ENCODE measurements at places on chromosomes 5 and 9.

GRCh38 chr5:177222269-177222668 is 81.2 kb downstream of the RAB24 start:
- no peak for DNase-seq

DNA sequence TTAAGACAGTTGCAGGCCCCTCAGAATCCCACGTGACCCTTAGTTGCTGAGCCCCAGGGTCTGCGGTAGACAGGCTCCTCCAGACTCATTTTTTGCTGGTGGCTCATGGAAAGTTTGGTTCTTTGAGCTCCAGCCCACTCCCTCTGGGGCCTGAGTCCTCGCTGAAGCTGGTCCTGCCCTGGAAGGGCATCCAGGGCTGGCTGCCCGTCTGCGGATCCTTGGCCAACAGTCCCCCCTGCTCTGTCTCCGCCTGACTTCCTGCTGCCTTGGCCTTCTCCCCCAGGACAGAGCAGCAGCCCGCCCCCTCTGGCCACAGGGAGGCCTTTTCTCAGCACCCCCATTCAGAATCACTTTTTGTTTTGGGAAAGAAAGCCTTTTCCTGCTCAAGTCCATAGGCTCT is 24.4 kb downstream of the SLC6A7 start:
- no peak for DNase-seq

GRCh38 chr5:72225741-72226140 is 94.3 kb downstream of the MRPS27 start:
- DNase-seq, result no peak

GRCh38 chr5:38450627-38451026 is 105.8 kb downstream of the LIFR start:
- no peak for DNase-seq

DNA sequence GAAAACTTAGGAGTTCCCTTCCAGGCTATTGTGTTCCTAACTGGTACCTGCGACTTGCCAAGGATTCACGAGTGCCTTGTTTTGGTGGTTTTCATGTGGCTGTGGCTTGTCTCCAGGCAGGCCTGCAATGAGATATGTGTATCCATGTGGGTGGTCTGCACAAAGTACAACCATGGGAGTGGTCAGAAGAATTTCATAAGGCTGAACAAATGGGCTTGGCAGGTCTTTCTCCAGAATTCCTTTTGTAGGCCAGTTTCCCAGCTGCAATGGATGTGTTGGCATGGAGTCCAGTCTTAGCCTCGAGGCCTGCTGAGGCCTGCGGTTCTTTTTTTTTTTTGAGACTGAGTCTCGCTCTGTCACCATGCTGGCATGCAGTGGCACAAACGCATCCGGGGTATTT is 28.8 kb upstream of the MELK start:
- DNase-seq, result no peak

DNA sequence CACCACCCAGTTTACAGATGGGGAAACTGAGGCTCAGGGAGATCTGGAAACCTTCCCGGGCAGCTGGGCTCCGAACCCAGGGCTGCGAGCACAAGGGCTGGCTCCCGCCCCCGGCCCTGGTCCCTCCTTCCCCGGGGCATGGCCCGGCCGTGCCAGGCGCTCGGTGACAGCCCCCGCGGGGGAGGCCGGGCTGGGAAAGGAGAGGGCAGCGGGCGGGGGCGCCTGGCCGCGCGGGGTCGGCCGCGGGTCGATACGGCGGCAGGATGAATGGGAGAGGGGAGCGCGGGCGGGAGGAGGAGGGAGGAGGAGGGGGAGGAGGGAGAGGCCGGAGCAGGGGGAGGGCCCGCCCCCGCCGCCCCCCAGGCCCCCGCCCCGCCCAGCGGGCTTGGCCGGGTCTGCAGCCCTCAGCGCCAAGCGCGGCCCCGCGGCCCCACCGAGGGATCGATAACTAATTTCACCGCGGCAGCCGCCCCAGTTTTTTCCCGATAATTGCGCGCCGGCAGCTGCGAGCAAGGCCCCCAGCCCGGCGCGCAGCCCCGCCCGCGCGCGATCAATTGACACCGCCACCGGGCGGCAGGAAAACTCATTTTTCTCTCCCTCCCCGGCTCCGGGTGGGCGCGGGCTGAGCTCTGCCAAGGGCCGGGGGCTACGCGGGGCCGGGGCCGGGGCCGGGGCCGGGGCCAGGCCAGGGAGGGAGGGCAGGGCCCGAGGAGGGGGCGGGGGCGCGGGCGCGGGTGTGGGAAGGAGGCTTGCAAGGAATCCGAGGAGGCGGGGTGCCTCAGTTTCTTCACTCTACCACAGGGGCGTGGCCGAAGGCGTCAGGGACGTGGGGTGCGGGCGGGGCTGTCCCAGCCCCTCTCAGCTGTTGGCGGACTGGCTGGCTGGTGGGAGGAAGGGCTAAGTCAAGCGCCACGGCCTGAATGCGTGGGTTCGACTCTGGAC is 52.1 kb downstream of the C9orf50 start:
- no peak for DNase-seq

- no peak for DNase-seq
These were observed 108.1 kb downstream of the TMEM174 start for GRCh38 chr5:73280821-73281746.

GRCh38 chr5:142404046-142404477 is 79.2 kb upstream of the SPRY4 start:
- DNase-seq, result no peak

GRCh38 chr5:157857816-157858526 is 974 bp downstream of the CLINT1 start:
- DNase-seq, result no peak

DNA sequence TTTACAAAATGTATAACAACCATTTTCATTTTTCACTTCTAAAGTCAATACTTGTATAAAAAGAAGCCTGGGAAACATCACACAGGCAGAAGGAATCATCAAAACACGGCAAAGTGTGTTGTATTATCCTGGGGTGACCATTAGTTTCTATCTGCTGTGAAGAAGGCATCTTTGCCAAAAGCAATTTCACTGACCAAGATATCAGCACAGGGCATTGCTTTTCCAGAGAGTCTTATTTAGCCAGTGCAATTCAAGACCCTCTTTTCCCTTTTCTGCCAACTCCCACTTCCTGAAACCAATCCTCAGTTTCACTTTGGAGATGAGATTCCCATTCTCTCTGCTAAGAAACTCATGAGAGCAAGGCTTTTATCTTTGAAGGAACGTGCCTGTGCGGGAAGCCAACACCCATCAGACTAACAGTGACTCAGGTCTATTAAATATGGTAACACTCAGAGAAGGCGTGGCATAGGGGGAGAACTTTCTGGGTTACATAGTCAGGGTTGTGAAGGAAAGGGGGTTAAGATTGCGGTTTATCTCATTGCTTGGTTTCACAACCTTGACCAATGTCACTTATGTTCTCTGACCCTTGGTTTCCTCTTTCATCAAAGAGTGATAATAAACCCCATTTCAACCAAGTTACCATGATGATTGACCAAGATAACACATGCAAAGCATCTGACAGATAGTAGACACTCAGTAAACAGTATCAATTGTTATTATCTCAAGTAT is 666.9 kb upstream of the KLF4 start:
- DNase-seq, result no peak

GRCh38 chr9:114864471-114864870 is 58.6 kb upstream of the TNFSF15 start:
- no peak for DNase-seq

- no peak for DNase-seq
These were observed 23.2 kb downstream of the MAP3K1 start for GRCh38 chr5:56838409-56839039.

- DNase-seq, result peak; percentile 49
These were observed 73.2 kb upstream of the PHYKPL start for GRCh38 chr5:178305801-178306200.

DNA sequence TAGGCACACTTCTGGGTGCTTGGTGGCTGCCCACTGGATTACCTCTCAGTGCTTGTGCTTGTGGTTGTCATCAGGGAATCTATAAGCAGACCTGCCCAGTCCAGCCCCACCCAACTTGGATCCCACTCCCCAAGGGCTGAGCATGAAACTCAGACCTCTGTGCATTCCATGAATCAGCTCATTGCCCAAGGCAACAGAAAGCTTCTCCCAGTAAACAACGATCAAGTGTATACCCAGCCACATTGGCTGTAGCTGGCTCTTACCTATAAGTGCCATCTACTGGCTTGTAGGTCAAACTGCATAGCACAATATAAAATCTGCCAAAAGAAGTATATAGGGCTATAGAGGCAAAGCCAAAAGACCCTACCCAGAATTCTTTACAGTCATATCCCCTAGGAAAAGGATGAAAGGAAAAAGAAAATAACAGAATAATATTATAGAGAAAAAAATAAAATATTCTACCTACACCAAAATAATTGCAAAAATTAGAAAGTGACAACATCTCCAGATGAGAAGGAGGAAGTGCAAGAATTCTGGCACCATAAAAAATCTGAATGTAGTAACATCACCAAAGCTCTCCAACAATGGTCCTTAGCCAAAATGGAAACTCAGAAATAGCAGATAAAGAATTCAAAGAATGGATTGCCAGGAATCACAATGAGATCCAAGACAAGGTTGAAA is 321.0 kb upstream of the TRPC7 start:
- DNase-seq, result no peak

DNA sequence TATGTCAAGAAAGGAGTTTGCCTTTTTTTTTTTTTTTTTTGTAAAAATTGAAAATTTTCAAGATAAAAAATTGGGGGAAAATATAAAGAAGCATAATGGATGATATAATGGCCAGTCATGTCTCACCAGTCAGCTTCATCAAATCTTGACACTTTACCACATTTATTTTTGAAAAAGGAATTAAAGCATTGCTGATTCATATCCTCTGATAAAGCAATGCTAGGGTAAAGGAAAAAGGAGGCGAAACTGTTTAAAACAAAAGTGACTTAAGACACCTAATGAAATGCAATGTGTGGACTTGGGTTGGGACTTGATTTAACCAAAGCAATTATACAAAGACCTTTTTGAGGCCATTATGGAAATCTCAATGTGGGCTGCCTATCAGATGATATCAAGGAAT is 208.5 kb downstream of the ARHGAP26 start:
- DNase-seq, result no peak

GRCh38 chr5:128241051-128241695 is 157.6 kb downstream of the SLC12A2 start:
- no peak for DNase-seq

DNA sequence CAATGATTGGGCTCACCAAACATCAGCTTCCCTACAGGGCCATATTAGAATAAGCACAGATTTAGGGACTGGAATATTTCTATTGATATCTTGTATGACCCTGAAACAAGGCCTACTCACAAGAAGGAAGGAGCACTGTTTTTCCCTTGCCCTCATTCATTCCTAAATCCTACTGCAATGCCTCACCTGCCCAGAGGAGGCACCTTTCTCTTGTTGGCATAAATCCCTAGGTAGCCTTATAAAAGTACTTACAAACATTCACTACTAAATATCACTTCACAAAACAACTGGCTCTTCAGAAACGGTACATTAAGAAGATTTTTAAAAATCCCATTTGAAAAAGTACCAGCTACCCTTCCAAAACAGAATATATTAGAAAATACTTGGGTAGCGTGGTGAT is 449.4 kb downstream of the CDH18 start:
- no peak for DNase-seq

DNA sequence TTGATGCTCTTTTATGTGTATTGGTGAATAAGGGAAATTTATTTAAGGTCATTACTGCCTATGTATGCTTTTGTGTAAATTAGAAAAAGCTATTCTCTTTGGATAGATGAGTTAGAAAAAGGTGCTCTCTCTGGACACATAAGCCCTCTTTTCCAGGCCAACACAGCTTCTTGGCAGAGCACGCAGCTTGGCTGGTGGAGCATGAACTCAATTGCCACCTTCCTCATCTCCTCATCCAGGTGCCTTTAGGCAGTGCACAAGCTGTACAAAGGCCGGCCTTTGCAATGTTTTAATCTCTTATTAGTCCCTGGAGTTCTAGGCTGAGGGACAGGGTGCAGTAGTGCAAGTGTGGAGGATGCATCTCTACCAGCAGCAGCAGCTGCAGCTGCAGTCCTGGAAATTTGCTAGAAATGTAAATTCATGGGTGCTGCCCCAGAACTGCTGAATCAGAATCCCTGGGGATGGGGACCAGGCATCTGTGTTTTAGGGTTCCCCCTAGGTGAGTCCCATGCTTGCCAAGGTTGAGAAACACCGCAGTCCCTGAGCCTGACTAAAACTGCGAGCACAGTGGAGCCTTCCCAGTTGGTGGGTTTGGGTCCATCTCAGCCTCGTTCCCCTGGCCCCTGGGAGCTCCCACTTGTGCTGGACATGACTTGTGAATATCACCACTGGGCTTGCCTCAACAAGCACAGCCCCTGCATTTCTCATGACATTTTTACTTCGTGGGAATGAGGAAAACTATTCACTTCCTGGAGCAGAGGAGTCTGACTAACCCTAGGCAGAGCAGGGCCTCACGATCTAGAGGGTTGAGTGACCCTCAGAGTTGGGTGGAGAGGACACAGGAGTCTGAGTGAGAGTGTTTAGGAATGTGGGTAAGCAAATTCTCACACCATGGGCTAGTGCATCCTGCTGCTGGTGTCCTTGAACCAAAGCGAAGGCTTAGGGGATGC is 272.3 kb downstream of the ZSWIM6 start:
- no peak for DNase-seq

- DNase-seq, result no peak
These were observed 144.3 kb downstream of the GIN1 start for GRCh38 chr5:102975457-102976182.

DNA sequence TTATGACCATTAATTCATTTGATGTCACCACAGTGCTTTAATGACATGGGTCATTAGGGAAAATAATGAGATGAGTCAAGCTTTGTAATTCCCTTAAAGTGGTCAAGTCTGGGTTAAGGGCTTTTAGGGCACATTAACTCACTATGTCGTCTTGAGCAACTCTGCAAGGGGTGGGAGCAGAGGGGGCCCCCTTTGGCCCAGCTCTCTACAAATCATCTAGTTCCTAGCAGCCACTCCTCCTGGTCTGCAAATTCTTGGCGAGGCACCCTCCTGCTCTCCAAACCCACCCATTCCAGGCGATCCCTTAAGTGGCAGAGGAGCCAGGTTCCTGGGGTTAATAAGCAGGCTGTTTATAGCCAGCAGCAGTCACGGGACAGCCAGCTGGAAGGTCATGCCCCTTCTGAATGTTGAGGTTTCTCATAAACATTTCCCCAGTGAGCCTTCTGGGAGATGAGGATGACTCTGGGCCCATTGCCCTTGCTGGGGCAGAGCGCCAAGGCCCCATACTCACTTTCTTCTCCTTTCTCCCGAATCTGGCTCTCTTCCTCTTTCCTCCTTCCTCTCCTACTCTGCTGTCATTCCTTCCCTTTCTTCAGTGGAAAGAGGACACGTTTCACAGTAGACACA is 14.3 kb upstream of the GPX3 start:
- no peak for DNase-seq
